ENCODE measurements at places on chromosomes 4 and X.
A peak's percentile ranks its signal among the peaks of the same experiment; 100 is the strongest.

DNA sequence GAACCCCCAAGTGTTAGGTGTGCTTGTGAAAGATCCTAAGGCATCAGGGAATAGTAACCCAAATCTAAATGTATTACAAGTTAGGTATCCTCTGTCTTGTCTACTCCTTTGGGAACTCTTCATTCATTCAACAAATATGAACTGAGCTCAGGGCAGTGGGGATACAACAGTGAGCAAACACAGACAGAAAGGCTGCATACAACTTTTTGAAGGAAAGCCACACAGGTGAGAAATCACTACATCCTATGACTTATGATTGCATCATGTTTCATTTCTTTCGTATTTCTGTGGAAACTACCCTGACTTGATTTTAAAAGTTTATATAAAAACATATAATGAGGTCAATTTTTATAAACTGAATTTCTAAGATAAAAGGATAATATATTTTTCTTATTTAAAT, 43.2 kb downstream of the BCLAF3 start:
- DNase-seq = no peak

- no peak for DNase-seq
These were observed 139.0 kb downstream of the ATG4A start for GRCh38 chrX:108230574-108230973.

- no peak for DNase-seq
These were observed 11.2 kb downstream of the ZXDA start for GRCh38 chrX:57899064-57899463.

DNA sequence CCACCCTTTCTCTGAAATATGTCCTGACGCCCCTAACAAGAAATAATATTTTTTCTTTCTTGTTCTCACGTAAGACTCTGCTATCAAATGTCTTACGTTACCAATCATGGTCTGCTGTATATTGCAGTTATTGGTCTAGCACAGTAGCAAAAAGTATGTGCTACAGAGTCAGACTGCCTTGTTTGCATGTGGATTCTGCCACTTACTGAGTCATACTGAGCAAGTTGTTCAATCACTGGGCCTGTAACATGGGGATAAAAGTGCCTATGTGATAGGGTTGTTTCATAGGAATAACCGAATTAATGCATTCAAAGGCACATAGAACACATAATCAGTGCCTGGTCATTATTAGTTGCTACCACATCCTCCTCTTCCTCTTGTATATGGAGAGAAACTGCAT, 14.1 kb downstream of the RPGR start:
- no peak for DNase-seq

GRCh38 chr4:87065021-87065420, 130.2 kb downstream of the AFF1 start:
- no peak for DNase-seq

GRCh38 chr4:137226900-137227299, 305.4 kb downstream of the PCDH18 start:
- no peak for DNase-seq

DNA sequence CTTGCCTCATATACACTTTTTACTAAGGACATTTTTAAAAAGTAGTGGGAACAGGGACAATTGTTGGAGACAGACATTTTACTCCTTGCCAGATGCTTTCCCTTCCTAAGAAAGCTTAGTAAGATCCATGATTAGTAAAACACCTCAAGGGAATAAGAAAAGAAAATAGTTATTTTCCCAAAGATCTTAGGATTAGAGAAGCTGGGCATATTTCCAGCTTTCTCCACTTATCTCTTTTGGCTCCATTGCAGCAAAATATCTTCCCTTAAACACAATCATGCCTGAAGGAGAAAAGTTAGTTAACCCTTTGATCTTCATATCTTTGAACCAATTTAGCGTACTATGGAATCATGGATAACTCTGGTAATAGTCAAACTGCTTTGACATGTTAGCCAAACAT, 257.9 kb downstream of the PCDH18 start:
- DNase-seq = no peak

GRCh38 chr4:89267846-89268245, 39.8 kb downstream of the GPRIN3 start:
- DNase-seq = no peak

- no peak for DNase-seq
These were observed 25.2 kb upstream of the SMIM20 start for GRCh38 chr4:25888781-25889180.

- no peak for DNase-seq
These were observed 600.7 kb downstream of the CCSER1 start for GRCh38 chr4:90727938-90728337.

DNA sequence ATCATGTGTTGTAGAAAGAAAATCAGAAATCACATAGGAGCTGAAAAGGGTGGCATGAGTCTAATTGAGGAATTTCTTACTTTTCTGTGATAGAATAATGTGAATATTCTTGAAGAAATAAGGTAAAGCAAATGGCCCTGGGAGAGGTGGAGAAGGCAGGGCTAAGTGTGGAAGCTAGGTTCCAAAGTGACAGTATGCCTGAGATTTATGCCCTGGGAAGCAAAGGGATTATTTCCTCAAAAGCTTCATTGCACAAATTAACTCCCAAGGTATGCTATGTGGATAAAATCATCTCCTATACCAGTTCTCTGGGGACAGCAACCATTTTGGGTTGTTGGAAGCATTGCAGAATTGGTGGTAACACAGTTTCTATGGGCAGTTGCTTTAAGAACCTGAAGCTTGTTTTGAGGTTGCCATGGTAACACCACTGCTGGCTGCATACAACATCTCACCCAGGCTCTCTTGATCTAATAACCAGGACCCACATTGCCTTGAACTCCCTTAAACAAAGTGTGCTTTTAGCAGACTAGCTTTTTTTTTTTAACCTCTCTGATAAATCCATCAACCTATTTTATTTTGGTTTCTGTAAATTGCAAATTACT, 21.0 kb downstream of the MAOA start:
- no peak for DNase-seq

DNA sequence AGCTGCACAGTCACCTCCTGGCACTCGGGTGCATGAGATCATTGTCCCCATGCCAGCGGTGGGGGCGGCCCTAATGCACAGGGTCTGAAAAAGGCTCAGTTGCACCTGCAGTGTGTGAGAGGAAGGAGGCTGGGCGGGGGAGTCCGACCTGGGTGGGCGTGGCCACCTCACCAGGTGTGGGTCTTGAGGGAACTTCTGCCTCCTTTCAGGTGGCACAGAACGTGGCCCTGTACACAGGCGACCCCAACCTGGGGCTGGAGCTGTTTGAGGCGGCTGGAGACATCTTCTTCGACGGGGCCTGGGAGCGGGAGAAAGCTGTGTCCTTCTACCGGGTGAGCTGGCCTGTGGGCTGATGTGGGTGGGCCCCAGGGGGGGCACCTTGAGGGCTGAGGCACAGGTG, 34.3 kb upstream of the HTRA3 start:
- no peak for DNase-seq

DNA sequence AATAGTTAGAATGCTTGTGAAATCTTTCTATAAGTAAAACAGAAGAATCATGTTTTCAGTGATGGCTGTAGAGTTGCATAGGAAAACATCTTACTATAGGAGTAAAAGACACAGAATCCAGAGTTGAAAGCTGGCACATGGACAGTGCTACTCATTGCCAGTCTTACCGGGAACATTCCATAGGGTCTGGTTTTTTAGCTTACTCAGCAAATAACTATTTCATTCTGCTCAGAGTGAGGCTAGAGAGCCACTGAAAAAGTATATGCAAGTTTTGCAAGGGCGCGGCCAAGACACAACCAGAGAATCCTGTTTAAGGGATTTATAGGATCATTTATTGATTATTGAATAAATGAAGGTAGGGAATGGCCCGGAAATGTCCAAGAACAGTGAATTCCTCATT, 60.3 kb downstream of the MTHFD2L start:
- DNase-seq = no peak

GRCh38 chrX:52361941-52362340, 6.9 kb upstream of the XAGE2 start:
- DNase-seq = no peak

DNA sequence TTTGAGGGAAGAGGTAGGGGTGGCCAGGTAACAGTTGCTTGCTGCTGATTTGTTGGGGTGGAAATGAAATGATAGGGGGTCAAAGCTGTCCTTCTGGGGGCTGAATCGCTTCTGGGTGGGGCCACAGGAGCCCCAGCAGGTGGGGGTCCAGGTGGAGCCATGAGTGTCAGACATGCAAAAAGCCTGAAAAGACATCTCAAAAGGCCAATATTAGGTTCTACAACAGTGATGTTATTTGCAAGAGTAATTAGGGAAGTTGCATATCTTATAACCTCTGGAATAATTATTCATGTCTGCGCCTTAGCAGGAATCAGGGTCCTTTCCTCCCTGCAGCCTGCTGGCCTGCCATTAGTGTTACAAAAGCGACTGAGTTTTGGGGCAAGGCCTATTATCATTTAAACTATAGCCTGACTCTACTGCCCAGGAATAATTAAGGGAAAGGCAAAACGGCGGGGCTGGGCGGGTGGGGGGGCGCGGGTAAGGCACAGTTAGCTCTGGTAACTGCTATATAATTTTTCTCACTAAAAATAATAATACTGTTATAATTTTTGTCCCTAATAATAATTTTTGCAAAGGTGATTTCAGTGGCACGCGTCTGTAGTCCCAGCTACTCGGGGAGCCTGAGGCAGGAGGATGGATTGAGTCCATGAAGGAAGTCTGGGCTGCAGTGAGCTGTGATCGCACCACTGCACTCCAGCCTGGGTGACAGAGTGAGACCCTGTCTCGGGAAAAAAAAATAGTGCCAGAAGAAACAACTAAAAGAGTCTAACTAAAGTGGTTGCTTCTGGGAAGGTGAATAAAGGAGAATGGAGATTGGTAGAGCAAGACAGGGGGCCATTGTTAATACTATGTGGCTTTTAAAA, 145.7 kb downstream of the MAGEB17 start:
- no peak for DNase-seq

DNA sequence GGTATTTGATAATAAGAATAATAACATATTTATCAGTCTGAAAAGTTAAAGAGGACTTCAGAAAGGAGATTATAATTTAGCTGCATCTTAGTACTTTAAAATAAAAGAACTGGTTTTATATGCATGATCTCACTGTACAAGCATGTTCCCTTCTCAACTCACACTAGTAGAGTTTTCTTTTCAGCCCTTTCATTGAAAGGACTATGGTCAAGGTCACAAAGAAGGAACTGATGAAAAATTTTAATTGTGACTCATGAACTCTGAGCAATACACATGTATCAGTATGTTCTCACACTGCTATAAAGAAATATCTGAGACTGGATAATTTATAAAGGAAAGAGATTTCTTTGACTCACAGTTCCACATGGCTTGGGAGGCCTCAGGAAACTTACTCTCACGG, 73.7 kb upstream of the NDST4 start:
- DNase-seq = no peak

DNA sequence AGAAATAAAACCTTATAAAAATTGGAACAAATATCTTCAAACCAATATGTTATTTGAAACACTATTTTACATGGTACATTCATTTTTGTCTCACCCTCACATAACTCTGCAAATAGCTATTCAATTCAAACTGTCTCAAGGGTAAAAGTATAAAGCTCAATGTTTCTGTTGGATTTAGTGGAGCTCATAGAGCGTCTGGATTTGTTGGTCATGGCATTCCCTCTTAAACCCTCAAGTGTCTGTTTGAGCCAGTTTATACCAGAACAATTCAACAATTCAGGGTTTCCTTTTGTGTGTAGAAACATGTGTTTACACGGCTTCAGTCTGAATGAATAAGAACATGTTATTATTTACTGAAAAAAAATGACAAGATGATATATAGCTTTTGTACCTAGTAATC, 161.6 kb downstream of the PCDH18 start:
- DNase-seq = no peak

DNA sequence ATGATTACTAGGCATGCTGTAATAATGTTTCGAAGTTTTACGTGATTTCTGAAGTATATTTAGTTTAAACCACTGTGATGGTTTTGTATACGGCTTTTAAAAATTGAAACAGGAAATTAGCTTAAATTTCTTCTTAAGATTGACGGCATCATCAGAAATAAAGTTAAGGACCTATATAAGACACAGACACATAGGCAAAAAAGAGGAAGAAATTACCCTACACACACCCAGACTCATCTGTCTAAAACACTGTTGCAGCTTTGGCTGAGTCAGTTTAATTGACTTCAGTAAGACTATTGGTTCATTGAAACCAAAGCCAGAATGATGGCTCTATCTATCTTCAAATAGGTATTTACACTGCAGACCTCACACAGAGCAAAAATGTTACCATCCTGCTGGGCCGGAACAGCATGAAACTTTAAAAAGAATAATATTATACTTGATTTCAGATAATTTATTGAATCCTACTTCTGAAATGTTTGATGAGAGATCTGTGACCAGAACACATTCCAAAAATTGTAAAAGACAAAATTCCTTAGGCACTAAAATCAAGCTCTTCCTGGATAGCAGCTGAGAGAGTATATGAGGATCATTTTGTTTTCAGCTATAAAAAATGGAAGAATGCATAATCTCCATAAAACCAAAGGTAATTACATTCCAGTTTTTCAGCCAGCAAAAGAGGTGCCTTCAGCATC, 4.5 kb downstream of the HHIP start:
- no peak for DNase-seq

- DNase-seq = peak; percentile 11
These were observed at the start of gene MAPK10 for GRCh38 chr4:86359944-86360478. Gene MAPK10 (minus strand): TSS chr4:86360053.

- no peak for DNase-seq
These were observed 443.6 kb upstream of the PITX2 start for GRCh38 chr4:111066447-111066846.

GRCh38 chrX:38654302-38654701, 93.0 kb downstream of the TSPAN7 start:
- peak; percentile 22 for DNase-seq

- no peak for DNase-seq
These were observed 18.6 kb downstream of the ZCCHC4 start for GRCh38 chr4:25330905-25331808.

DNA sequence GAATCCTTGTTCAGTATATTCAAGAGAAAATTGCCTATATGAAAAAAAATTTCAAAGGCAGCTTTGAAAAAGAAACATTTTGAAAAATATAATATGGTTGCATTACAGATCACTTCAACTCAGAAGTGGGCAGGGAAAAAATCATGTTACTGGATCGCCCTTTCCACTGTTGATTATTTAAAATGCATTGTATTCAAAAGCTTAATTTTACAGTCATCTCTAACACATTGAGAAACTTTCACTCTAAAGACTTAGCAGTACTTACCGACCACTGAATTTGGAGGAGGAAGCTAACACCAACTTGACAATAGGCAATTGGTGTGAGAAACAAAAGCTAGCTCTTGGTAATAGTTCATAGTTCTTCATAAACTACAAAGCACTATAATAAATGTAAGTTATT, 101.9 kb downstream of the CEP135 start:
- no peak for DNase-seq

- DNase-seq = no peak
These were observed 156.2 kb upstream of the PPP1R2C start for GRCh38 chrX:42934020-42934726.

DNA sequence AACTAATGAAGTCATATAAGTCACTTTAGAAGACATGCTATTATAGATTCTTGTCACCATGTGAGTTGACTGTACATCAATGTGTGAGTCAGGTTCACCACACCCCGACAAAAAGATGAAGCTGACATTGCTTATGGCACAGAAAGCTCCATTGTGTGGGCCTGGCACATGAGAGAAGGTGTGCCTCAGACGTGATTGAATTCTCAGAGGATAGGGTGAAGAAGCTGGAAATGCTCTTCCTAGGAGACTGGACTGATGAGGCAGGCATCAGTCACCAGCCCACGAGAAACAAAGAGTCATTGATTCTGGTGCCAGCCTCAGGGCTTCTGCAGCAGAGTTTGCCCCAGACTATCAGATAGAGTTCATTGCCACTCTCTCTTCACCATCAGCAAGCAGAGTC, 35.9 kb upstream of the LRAT start:
- no peak for DNase-seq

All from GM03348 (cell line).